Stimulated activated CD4-positive, alpha-beta T cell treated with anti-CD3 and anti-CD28 coated beads, Interleukin-2, amount 100 ng/mL, for 48 hours (primary cell): ENCODE measurements at places on chromosomes 11 and 22.

DNA sequence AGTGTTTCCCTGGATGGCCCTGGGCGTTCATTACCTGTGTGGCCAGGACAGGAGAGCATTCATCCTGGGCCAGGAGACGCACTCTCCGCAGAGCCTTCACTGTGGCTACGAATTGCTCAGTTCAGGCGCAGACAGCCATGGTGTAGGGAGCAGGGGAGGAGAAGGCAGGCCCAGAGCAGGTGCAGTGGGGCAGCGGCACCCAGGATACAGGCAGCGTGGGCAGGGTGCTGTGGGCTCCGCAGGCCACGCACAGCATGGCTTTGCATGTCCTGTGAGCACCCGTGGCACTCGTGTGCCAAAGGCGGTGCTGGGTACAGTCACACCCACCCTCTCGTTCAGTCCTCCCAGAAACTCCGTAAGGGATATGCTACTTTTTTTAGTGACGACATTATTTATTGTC, 124.2 kb upstream of the B3GAT1 start:
- no peak for DNase-seq

GRCh38 chr22:40405178-40406062, 35.0 kb downstream of the SGSM3 start:
- DNase-seq: no peak

DNA sequence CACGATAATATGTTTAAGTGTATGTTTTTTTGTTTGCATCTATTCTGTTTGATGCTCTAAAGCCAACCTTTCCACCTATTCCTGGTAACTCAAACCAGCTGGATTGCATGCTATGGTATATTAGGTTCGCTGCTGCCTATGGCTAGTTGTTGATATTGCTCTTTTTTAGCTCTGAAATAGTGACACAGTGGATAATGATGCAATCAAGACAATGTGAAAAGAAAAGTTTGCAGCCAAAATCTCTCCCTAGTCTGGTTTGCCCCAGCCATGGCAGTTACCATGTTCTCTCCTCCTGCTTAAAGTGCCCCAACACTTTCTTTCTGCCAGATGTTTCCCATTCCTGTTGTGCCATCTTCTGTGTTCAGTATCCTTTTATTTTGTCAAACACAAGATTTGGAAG, 269.7 kb downstream of the DYNC2H1 start:
- DNase-seq: no peak

- DNase-seq: no peak
Measured at GRCh38 chr22:25062386-25063085, 110.0 kb downstream of the KIAA1671 start.

DNA sequence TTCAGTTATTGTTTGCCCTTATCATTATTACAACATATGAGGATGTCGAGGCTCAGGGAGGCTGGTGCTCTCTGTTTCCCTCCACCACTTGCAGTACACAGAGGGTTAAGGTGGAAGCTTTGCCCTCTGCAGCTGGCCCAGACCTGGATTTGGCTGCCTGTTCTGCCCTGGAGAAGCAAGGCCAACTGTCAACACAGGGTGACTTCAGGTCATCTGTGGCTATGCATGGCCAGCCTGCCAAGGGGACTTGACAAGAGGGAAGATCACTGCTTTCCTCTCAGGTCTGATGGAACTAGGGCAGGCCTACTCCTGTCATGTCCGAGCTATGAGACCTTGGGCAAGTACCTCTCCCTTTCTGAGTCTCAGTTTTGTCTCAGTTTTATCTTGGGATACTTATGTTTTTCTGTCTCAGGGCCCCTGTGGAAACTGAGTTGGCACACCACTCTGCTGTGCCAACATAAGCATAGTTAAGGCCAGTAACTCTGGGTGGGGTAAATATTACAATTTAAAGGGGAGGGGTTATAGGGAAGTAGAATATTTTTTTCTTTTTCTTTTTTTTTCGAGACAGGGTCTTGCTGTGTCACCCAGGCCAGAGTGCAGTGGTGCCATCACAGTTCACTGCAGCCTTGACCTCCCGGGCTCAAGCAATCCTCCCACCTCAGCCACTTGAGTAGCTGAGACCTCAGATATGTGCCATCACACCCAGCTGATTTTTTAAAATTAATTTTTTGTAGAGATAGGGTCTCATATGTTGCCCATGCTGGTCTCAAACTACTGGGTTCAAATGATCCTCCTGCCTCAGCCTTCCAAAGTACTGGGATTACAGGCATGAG, 2.4 kb upstream of the THRSP start:
- no peak for DNase-seq

DNA sequence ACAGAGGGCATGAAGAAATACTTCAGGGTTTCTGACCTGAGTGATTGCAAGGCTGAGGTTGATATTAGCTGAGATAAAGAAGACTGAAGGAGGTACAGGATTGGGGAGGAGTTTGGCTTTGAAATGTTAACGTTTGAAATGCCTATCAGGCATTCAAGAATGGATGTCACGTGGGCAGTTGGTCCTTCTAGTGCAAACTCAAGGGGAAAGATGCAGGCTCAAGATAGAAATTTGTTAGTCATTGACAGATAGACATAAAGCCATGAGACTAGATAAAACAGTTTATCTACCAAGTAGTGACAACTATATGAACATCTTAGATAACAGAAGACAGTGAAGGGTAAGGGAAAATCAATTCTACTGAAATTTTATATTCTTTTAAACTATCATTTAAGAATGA, 23.1 kb downstream of the TTC17 start:
- DNase-seq: no peak

GRCh38 chr11:27412192-27412691, 49.2 kb upstream of the CCDC34 start:
- DNase-seq: no peak
